ENCODE measurements at places on chromosomes 12 and 14. TPM values are rescaled to one million over a fixed set of nuclear protein-coding genes. Genes with fewer than 3 reads are reported as not detected.

KLHDC2 gene
- total RNA-seq = 24.5 TPM

GRCh38 chr14:72563676-72564075 lies 330.2 kb downstream of the DPF3 start:
- no peak overlapping the region for H3K4me3 ChIP-seq
- no peaks in the 10 kb centered on the region for H3K27me3 ChIP-seq
- no peaks in the 10 kb centered on the region for H3K36me3 ChIP-seq
- DNase-seq = no peak
- no peak overlapping the region for H3K27ac ChIP-seq
- H3K4me1 ChIP-seq = no peaks in the 10 kb centered on the region

GRCh38 chr14:88245321-88245720 lies 77.7 kb downstream of the KCNK10 start:
- H3K36me3 ChIP-seq = no peaks in the 10 kb centered on the region
- no peaks in the 10 kb centered on the region for H3K27me3 ChIP-seq
- H3K4me1 ChIP-seq = no peaks in the 10 kb centered on the region
- no peak overlapping the region for H3K4me3 ChIP-seq
- DNase-seq = no peak
- H3K27ac ChIP-seq = no peak overlapping the region

DNA sequence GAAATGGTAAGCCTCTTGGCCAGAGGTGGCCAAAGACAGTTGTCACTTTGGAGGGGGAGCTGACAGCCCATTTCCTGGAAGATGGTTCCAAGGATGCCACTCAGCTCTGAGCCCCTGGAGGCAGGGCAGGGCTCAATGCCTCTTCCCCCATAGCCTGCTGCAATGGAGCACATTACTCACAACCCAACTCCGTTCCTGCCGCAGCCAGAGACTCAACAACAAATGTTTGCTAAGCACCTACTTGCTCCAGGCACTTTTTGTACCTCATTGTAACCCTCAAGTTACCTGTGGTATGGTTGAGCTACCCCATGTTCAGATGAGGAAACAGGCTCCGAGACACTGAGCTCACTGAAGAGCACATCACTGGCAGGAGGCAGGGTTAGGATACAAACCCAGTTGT lies 19.5 kb downstream of the IRF2BPL start:
- no peaks in the 10 kb centered on the region for H3K27me3 ChIP-seq
- DNase-seq = no peak
- H3K36me3 ChIP-seq = no peaks in the 10 kb centered on the region
- H3K4me1 ChIP-seq = peaks cover 3% of the 10 kb centered on the region
- no peak overlapping the region for H3K4me3 ChIP-seq
- H3K27ac ChIP-seq = no peak overlapping the region

- H3K4me3 ChIP-seq = no peak overlapping the region
- no peak overlapping the region for H3K27ac ChIP-seq
- H3K36me3 ChIP-seq = no peaks in the 10 kb centered on the region
- H3K27me3 ChIP-seq = no peaks in the 10 kb centered on the region
Observed at GRCh38 chr14:83798421-83798820, 1731.5 kb upstream of the FLRT2 start.

DNA sequence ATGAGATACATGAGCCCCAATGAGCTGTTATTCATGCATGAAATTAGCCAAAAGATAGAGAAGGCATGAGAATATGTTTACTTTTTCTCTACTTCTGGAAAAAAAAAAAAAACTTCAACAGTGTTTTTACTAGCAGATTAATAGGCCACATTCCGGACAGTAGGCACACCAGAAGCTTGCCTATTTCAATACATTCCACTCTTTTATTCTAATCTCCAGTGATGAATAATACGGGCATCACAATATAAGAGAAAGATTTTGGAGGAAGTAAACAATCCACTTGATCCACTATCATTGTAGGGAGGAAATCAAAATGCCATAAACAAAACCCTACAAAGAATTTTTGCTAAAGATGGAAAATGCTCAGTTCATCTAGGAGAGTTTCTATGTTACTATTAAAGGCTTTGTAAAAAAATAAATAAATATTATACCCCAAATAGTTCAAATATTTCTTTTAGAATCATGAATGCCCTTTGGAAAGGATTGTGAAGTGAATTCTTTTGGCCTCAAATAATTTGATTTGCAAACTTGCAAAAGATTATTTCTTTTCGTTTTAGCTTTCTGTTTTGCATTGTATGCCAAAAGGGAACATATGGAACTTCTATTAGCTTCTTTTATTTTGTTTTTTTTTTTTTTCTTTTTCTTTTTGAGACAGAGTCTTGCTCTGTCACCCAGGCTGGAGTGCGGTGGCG lies 232.6 kb downstream of the EPS8 start:
- H3K27me3 ChIP-seq = no peaks in the 10 kb centered on the region
- no peak overlapping the region for H3K4me3 ChIP-seq
- no peaks in the 10 kb centered on the region for H3K36me3 ChIP-seq
- H3K27ac ChIP-seq = no peak overlapping the region
- no peak for DNase-seq
- no peaks in the 10 kb centered on the region for H3K4me1 ChIP-seq

DNA sequence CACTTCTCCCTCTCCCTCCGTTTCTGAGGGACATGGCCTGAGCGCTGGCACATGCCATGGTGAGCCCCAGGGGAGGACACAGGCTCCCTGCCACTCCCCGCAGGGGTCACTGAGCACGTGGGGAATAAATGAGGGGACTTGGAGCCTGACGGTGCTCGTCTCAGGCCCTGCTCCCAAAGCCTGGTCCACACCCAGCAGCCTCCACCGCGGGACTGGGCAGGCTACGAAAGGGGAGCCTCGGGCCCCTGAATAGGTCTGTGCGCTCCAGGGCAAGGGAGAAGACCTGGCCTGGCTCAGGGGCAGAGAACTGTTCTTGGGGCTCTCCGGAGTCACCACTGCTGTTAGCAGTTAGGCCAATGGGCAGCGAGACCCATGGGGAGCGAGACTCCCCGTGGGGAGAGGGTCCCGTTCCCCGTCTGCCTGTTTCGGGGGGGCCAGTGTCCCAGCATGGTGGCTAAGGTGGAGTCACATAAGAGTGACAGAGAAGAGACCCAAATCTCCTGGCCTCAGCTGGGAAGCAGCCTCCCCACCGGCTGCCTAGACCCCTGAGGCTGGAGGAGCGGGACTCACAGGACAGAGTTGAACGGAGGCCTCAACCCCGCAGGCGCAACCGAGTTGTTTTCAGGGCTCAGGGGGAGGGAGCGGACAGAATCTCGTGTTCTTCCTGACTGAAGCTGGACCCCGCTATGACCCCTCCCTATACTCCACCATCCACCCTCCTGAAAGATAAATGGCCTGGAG lies 329.8 kb upstream of the SFSWAP start:
- H3K36me3 ChIP-seq = no peaks in the 10 kb centered on the region
- H3K27me3 ChIP-seq = peaks cover 5% of the 10 kb centered on the region
- no peak overlapping the region for H3K4me3 ChIP-seq
- no peak overlapping the region for H3K27ac ChIP-seq
- DNase-seq = no peak

TBC1D30 gene
- total RNA-seq = 8.9 TPM

- no peak for DNase-seq
- H3K27ac ChIP-seq = no peak overlapping the region
- no peak overlapping the region for H3K4me3 ChIP-seq
- no peaks in the 10 kb centered on the region for H3K4me1 ChIP-seq
- H3K36me3 ChIP-seq = no peaks in the 10 kb centered on the region
Observed at GRCh38 chr12:67006610-67007009, 262.5 kb upstream of the CAND1 start.

ZC3H14 gene
- 57.1 TPM for total RNA-seq

RERG gene
- not detected for total RNA-seq

ALDH1L2 gene
- total RNA-seq = 2.2 TPM

CHGA gene
- total RNA-seq = not detected

DNA sequence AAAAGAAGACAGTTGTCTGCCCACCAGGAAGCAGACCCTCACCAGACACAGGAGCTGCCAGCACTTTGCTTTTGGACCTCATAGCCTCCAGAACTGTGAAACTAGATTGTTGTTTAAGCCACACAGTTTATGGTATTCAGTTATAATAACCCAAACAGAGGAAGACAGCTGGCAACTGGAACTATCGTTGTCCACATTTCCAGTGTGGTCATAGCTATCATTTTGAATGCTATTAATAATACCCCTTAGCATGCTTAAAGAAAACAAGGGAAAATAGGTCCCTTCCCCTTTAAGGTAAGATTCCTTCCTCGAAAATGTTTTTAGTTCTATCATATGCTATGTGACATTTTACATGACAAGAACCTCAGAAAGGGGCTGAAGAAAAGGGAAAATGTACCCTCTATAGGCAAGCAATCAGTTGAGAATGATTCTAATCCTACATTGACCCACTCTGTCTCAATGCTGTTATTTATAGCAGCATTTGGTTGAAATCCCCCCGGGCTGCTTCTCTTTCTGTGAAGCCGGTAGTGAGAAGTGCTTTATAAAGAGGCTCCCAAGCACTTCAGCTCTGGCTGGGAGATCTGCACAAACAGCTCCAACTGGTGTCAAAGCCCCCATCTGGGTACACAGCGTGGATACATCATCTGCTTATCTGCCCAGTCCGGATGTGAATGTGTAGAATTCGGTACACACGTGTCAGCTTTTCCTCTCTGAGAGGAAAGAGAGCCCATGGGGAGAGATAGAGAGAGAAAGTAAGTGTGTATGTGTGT lies 221.2 kb upstream of the FLRT2 start:
- DNase-seq = no peak
- no peak overlapping the region for H3K4me3 ChIP-seq
- H3K27ac ChIP-seq = no peak overlapping the region
- H3K36me3 ChIP-seq = no peaks in the 10 kb centered on the region
- H3K27me3 ChIP-seq = no peaks in the 10 kb centered on the region
- no peaks in the 10 kb centered on the region for H3K4me1 ChIP-seq

NEUROD4 gene
- total RNA-seq = not detected

PAH gene
- 0.51 TPM for total RNA-seq

DNA sequence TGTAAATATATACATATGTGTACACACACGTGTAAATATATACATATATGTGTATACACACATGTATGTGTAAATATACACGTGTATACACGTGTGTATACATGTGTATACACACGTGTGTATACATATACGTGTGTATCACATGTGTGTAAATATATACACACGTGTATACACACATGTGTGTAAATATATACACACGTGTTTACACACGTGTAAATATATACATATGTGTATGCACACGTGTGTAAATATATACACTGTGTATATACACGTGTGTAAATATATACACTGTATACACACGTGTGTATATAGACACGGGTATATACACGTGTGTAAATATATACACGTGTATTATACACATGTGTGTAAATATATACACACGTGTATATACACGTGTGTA lies 71.7 kb downstream of the RPAP3 start:
- H3K36me3 ChIP-seq = no peaks in the 10 kb centered on the region
- DNase-seq = no peak
- H3K27me3 ChIP-seq = no peaks in the 10 kb centered on the region
- H3K4me3 ChIP-seq = no peak overlapping the region
- no peaks in the 10 kb centered on the region for H3K4me1 ChIP-seq

GRCh38 chr14:75401361-75401760 lies 26.5 kb upstream of the JDP2 start:
- H3K4me3 ChIP-seq = no peak overlapping the region
- H3K27me3 ChIP-seq = no peaks in the 10 kb centered on the region
- H3K36me3 ChIP-seq = no peaks in the 10 kb centered on the region
- DNase-seq = no peak

DNA sequence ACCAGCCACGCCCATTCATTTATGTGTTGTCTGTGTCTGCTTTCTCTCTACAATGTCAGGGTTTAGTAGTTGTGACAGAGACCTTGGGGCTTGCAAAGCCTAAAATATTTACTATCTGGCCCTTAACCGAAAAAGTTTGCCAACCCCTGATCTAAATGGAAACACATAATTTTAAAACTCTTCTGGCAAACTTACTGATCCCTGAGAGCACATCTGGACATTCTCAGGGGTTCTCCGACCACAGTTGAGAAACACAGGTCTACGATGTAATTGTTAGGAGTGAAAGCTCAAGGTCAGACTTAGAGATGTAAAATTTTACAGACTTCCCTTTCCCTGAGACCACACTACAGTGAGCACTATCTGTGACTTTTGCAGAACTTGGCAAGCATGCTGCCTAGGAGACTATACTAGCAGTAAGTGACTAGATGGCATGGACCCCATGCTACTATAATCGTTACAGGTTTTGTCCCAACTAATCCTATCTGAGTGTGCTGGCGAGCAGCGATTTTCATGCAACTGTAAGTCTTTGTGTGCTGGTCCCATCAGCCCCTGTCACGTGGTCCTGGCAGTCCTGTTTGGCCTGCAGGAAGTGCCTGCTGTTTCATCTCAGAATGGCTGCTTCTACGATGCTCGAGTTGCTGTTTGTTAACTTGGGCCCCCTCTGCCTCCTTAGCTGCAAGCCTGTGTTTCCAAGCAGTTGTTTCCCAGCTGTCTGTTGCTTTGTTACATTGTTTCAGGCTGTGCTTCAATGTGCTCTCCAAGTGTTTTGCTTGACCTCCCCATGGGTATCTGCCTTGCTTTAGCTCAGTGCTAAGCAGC lies 21.6 kb downstream of the TMTC2 start:
- H3K4me1 ChIP-seq = no peaks in the 10 kb centered on the region
- H3K27me3 ChIP-seq = no peaks in the 10 kb centered on the region
- no peak overlapping the region for H3K4me3 ChIP-seq
- no peak overlapping the region for H3K27ac ChIP-seq
- no peak for DNase-seq
- H3K36me3 ChIP-seq = no peaks in the 10 kb centered on the region

DNA sequence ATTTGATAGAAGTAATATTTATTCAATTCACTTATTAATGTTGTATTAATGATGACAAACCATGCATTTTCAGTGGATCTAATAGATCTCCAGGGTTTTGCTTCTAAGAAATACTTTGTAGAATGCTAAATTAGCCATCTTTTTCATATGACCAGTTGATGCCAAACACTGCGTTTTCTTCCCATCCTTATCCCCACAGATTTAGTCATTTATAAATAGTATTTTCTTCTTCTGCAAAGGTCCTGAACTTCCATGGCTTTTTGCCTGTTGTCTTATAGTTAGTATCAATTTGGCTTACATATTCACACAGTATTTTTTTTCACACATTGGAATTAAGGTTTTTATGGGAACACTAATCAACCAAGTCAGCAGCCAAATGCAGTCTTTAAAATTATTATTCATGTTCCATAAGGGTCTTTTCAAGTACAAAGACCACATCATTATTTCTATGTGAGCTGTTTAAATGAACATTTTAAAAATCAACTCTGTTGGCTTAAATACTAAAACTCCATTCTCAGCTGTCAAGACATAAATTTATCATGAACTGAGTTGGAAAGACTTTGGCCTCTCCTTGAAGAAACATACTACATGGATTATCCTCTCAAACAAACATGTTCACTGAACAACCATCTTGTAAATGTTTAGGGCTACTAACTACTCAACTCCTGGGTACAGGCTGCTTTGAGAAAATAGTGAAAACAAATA lies 1278.4 kb upstream of the FLRT2 start:
- H3K27me3 ChIP-seq = no peaks in the 10 kb centered on the region
- H3K27ac ChIP-seq = no peak overlapping the region
- H3K4me1 ChIP-seq = no peaks in the 10 kb centered on the region
- no peak overlapping the region for H3K4me3 ChIP-seq

GRCh38 chr14:99522457-99522891 lies 41.3 kb downstream of the CCNK start:
- no peak for DNase-seq
- peaks cover 82% of the 10 kb centered on the region for H3K4me1 ChIP-seq
- H3K27ac ChIP-seq = peak overlapping the region; percentile 81
- no peaks in the 10 kb centered on the region for H3K27me3 ChIP-seq
- no peaks in the 10 kb centered on the region for H3K36me3 ChIP-seq

- no peak overlapping the region for H3K4me3 ChIP-seq
- H3K27me3 ChIP-seq = no peaks in the 10 kb centered on the region
- DNase-seq = peak; percentile 17
- H3K4me1 ChIP-seq = no peaks in the 10 kb centered on the region
Observed at GRCh38 chr14:80202888-80203562, 8.3 kb downstream of the DIO2 start.

GRCh38 chr14:76808011-76808410 lies 4.7 kb downstream of the ANGEL1 start:
- peaks cover 5% of the 10 kb centered on the region for H3K4me1 ChIP-seq
- H3K36me3 ChIP-seq = peaks cover 6% of the 10 kb centered on the region
- no peak overlapping the region for H3K4me3 ChIP-seq
- no peaks in the 10 kb centered on the region for H3K27me3 ChIP-seq
- no peak for DNase-seq
